ENCODE measurements at places on chromosomes 12 and 14.

DNA sequence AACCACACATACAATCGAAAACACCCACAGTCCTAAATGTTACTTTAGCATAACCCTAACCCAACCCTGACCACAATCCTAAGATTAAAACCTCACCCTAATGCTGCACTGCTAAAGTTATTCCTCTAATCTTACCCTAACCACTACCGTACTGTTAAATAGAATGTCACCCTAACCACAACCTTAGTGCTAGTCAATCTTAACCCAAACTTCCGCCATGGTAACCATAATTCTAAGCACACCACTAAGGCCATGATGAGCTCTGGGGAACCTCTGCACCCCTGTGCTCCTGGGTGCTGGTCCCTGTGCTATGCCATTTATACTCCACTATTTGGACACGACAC is 38.0 kb downstream of the LTBP2 start:
- no peak for DNase-seq
- no peaks in the 10 kb centered on the region for H3K27me3 ChIP-seq
- H3K4me3 ChIP-seq = no peak overlapping the region

DNA sequence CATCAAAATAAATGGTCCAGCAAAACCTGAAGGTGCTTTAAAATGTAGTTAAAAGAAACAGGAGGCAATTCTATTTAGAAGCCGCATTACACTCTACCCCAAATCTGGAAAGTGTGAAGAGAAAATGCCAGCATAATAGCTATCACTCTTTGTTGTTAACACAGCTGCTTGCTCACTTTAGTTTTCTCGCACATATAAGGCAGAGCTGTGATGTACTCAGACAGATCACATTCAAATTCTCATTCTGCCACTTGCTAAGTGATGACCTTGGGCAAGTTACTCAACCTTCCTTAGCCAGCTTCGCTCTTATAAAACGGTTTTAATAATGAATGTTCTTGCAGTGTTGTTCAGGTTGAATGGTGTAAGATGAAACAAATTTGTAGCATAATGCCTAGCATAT is 56.0 kb upstream of the MGAT4C start:
- H3K4me1 ChIP-seq = no peaks in the 10 kb centered on the region
- no peak for DNase-seq
- H3K4me3 ChIP-seq = no peak overlapping the region
- no peak overlapping the region for H3K27ac ChIP-seq

GRCh38 chr14:65019944-65020566 is 33.4 kb downstream of the FNTB start:
- H3K4me3 ChIP-seq = no peak overlapping the region
- H3K4me1 ChIP-seq = no peaks in the 10 kb centered on the region
- no peaks in the 10 kb centered on the region for H3K27me3 ChIP-seq
- H3K27ac ChIP-seq = no peak overlapping the region

DNA sequence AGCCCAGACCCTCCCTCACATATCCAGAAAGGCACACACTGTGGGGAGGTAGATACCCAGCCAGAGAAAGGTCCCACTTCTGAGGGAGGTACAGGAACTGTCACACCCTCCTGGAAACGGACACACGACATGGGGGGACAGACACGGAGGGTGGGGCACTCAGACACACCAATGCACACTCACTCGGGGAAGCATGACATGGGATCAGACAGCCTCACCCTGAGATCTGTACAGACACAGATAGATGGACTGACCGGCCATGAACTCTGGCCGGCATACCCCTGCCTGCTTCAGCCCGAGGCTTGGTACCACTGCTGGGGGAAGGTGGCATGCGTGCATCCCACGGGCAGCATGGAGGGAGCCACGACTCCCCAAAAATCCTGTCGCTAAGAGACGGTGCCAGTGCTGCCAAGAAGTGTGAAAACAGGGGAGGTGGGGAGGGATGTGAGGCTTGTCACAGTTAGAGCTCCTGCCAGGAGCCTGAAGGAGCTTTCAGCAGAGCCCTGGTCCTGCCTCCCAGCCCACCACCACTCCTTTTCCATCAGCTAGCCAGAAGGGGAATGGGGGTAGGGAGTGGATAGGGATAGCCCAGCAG is 571 bp downstream of the CPNE6 start:
- no peak overlapping the region for H3K4me3 ChIP-seq
- H3K27ac ChIP-seq = no peak overlapping the region
- no peaks in the 10 kb centered on the region for H3K4me1 ChIP-seq

GRCh38 chr14:69716478-69717187 is 50.3 kb upstream of the SRSF5 start:
- DNase-seq = peak; percentile 47
- no peaks in the 10 kb centered on the region for H3K27me3 ChIP-seq
- H3K36me3 ChIP-seq = no peaks in the 10 kb centered on the region
- H3K4me1 ChIP-seq = peaks cover 4% of the 10 kb centered on the region
- peak overlapping the region; percentile 45 for H3K27ac ChIP-seq
- no peak overlapping the region for H3K4me3 ChIP-seq

DNA sequence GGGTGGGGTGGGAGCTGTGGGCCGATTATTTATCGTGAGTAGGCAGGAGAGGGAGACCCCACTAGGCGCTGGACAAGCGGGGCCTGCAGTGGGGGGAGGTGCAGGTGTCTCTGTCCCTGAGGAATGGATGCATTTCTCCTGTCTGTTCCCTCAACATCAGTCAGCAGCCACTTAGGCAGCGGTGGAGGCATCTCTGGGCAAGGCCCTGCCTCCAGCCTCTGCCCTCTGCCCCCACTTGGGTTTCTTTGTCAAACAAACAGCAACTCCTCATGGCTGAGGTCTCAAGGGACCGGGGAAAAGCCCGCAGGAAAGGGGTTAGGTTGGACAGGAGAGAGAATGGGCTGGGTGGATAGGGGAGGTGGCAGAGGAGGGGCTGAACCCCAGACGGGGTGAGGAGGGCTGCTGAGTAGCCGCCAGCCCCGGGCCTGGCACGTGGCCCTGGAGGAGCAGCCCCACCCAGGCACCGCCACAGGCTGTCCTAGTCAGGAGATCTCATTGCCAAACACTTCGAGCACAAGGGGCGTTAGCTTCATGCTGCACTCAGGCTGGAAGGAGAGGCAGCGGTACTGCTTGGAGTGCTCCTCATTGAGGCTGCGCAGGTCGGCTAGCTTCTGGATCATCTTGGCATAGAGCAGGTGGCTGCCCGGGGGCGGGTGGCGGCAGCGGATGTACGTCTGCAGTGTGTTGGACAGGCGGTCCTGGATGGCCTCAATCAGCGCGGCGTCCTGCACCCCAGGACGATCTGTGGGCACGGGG is 24.7 kb upstream of the HDAC7 start:
- no peak overlapping the region for H3K27ac ChIP-seq
- DNase-seq = no peak
- no peak overlapping the region for H3K4me3 ChIP-seq
- H3K36me3 ChIP-seq = no peaks in the 10 kb centered on the region
- H3K4me1 ChIP-seq = no peaks in the 10 kb centered on the region

DNA sequence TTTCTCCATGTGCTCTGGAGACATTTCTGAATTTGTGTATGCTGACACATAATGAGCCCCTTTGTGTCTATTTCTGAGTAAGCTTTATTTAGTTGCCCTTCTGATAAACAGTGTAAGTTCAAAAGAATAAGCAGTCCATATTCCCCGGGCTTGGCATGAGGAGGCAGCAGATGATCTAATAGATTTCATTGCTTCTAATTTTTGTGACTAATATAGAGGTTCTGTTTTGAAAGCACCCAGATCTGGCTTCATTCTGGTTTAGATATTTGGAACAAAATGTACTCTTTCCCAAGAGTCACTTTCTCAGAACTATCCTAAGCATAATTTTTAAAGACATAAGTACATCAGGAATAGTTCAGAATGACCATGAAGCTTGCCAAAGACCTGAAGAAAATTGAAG is 290.9 kb downstream of the BTG1 start:
- H3K27me3 ChIP-seq = no peaks in the 10 kb centered on the region
- H3K4me1 ChIP-seq = no peaks in the 10 kb centered on the region
- no peak overlapping the region for H3K27ac ChIP-seq
- H3K36me3 ChIP-seq = no peaks in the 10 kb centered on the region

DNA sequence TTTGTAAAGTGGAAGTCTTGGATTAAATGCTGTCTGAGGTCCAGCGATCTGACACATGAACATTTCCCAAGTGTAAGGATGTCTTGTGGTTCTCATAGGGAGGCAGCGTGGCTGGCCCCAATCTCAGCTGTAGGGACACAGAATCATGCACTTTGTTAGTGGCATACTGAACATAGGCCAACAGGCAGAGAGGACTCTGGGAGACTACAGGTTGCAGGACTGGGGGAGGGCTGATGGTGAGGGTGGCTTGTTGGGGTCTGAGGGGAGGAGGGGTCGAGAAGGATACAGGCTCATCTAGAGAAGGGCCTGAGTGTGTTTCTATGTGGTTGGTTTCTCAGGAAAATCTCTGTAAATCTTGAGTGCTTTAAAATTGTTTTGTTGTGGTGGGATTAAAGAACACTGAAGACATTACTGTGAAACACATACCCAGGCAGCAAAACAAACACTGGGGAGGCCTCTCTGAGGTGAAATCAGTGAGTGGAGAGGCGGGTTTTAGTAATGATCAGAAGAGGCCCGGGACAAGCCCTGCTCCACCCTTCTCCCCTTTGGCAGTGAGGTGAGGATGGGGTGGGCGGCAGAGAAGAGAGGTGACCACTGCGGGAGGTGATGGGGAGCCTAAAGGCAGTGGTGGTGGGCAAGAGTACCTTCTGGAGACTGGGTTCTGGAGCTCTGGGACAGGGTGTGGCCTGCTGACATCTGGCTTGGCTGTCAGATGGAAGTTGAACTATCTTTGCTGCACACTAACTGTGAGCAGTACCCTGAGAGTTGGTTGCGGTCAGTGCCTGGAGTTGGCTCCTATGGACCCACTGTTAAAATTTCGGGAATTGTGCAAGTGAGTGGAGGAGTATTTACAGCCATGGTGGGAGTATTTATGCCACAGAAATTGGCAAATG is 3.3 kb downstream of the NYNRIN start:
- H3K27ac ChIP-seq = no peak overlapping the region
- DNase-seq = no peak
- H3K27me3 ChIP-seq = peaks cover 37% of the 10 kb centered on the region
- no peaks in the 10 kb centered on the region for H3K36me3 ChIP-seq
- no peak overlapping the region for H3K4me3 ChIP-seq

- H3K27ac ChIP-seq = peak overlapping the region; percentile 46
- no peaks in the 10 kb centered on the region for H3K27me3 ChIP-seq
- no peaks in the 10 kb centered on the region for H3K36me3 ChIP-seq
- H3K4me3 ChIP-seq = no peak overlapping the region
- H3K4me1 ChIP-seq = peaks cover 13% of the 10 kb centered on the region
Observed at GRCh38 chr14:74867673-74868072, 8.3 kb downstream of the PROX2 start.

DNA sequence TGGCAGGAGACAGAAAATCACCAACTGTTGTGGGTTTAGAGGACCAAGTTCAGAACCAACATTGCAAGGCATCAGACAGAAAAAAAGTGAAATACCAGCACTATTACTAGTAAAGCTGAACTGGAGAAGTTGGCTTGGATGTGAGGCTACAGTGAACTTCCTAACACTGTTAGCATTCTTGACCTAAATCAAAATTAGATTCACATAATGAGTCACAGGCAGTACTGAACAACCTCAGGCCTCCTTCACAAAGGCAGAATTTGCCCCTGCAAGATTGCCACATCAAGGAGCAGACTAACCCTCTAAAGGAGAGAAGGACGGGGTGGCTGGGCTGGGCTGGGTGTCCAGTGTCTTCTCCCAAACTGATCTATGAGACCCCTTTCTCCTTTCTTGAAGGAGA is 539.7 kb downstream of the SNAPC1 start:
- no peak overlapping the region for H3K4me3 ChIP-seq
- no peak for DNase-seq
- no peaks in the 10 kb centered on the region for H3K4me1 ChIP-seq
- H3K27ac ChIP-seq = no peak overlapping the region

GRCh38 chr12:90961154-90961553 is 6.2 kb upstream of the CCER1 start:
- no peaks in the 10 kb centered on the region for H3K27me3 ChIP-seq
- H3K27ac ChIP-seq = no peak overlapping the region
- DNase-seq = no peak
- no peaks in the 10 kb centered on the region for H3K36me3 ChIP-seq
- no peak overlapping the region for H3K4me3 ChIP-seq
- H3K4me1 ChIP-seq = no peaks in the 10 kb centered on the region

DNA sequence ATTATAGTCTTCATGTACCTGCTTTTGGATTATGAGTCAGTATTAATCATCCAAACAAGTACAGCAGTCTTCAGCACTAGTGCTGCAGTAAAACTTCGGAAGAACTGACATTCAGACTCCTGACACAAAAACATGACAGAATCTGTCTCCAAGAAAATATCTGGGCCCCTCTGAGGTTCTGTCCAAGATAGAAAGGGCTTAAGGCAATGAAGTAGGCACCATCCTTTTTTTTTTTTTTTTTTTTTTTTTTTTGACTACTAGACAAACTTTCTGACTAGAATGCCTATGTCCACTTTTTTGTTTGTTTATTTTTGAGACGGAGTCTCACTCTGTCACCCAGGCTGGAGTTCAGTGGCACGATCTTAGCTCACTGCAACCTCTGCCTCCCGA is 112.5 kb downstream of the MED13L start:
- no peak overlapping the region for H3K4me3 ChIP-seq
- H3K36me3 ChIP-seq = no peaks in the 10 kb centered on the region
- H3K4me1 ChIP-seq = peaks cover 10% of the 10 kb centered on the region
- no peak overlapping the region for H3K27ac ChIP-seq
- no peaks in the 10 kb centered on the region for H3K27me3 ChIP-seq
- DNase-seq = no peak

- H3K36me3 ChIP-seq = no peaks in the 10 kb centered on the region
- no peak overlapping the region for H3K4me3 ChIP-seq
- H3K4me1 ChIP-seq = no peaks in the 10 kb centered on the region
- no peak for DNase-seq
- H3K27ac ChIP-seq = no peak overlapping the region
Observed at GRCh38 chr14:23141706-23142444, 22.8 kb upstream of the CEBPE start.

- DNase-seq = no peak
- no peak overlapping the region for H3K4me3 ChIP-seq
- no peaks in the 10 kb centered on the region for H3K36me3 ChIP-seq
- H3K27me3 ChIP-seq = no peaks in the 10 kb centered on the region
- no peaks in the 10 kb centered on the region for H3K4me1 ChIP-seq
Observed at GRCh38 chr12:97342130-97342529, 120.5 kb upstream of the RMST start.

- H3K36me3 ChIP-seq = no peaks in the 10 kb centered on the region
- H3K4me1 ChIP-seq = no peaks in the 10 kb centered on the region
- DNase-seq = no peak
- H3K27me3 ChIP-seq = no peaks in the 10 kb centered on the region
- H3K27ac ChIP-seq = no peak overlapping the region
- H3K4me3 ChIP-seq = no peak overlapping the region
Observed at GRCh38 chr12:31906557-31907301, 52.5 kb upstream of the RESF1 start.

DNA sequence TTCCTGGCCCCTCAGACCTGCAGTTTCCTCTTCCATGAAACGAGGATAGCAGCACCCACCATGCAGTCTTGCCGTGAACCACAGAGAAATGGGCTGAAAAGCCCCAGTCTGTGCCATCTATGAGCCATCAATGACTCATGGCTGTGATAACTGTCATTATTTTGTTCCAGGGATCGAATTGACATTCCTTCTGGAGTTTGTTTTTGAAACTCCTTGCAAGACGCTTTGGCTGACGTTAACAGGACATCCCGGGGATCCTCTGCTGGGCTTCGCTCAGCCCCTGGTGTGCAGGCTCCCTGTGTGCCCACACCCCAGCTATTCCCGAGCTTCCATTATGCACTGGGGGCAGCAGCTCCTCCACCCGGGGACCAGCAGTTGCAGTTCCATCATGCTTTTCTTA is 33.8 kb downstream of the MMAB start:
- H3K36me3 ChIP-seq = no peaks in the 10 kb centered on the region
- H3K4me1 ChIP-seq = peaks cover 2% of the 10 kb centered on the region
- no peak for DNase-seq
- no peak overlapping the region for H3K27ac ChIP-seq
- no peak overlapping the region for H3K4me3 ChIP-seq

Measured in T-cell (primary cell).